ENCODE measurements at places on chromosomes 1 and 21.
A peak's percentile ranks its signal among the peaks of the same experiment; 100 is the strongest.

- DNase-seq, result no peak
Measured at GRCh38 chr1:36773827-36774541, 260.3 kb downstream of the GRIK3 start.

DNA sequence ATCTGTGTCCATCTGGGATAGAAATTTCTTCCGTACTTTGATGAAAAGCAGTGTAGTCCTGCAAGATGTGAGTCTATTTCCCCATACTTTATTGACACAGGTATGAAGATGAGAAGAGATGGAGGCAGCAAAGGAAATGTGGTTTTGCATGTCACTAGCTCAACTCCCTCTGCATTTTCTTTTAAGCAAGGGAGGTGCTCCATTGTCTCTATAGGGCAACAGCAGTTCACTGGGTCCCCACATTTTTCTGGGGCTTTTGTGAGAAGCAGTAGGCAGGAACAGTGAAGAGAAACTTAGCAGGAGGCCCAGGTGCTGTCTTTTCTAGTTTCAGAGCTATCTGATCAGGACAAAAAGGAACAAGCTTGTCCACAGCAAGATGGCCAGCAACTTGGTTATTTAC lies 37.1 kb downstream of the C21orf91 start:
- no peak for DNase-seq

DNA sequence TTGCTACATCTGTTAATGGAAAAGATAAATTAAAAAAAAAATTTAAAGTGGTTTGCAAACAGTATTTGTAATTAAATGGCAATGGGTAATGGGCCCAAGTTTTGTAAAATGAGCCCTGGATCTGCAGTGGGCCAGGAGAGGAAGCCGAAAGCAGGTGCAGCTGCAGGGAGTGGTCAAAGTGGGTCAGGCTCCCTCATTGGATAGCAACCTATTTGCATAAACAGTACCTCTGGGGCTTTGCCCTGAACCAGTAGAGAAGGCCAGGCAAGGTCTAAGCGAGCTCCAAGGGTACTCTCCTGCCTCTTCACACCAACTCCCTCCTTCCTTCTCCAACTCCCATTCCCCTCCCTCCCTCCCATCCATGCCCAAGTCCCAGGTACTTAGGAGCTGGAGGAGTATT lies 138.9 kb downstream of the HMGB4 start:
- peak; percentile 74 for DNase-seq

GRCh38 chr21:31538816-31539215 lies 120.7 kb upstream of the SOD1 start:
- DNase-seq, result no peak

GRCh38 chr1:9822490-9822889 lies 1.3 kb downstream of the CLSTN1 start:
- DNase-seq, result no peak

- no peak for DNase-seq
Measured at GRCh38 chr1:232477728-232478127, 152.2 kb downstream of the SIPA1L2 start.

DNA sequence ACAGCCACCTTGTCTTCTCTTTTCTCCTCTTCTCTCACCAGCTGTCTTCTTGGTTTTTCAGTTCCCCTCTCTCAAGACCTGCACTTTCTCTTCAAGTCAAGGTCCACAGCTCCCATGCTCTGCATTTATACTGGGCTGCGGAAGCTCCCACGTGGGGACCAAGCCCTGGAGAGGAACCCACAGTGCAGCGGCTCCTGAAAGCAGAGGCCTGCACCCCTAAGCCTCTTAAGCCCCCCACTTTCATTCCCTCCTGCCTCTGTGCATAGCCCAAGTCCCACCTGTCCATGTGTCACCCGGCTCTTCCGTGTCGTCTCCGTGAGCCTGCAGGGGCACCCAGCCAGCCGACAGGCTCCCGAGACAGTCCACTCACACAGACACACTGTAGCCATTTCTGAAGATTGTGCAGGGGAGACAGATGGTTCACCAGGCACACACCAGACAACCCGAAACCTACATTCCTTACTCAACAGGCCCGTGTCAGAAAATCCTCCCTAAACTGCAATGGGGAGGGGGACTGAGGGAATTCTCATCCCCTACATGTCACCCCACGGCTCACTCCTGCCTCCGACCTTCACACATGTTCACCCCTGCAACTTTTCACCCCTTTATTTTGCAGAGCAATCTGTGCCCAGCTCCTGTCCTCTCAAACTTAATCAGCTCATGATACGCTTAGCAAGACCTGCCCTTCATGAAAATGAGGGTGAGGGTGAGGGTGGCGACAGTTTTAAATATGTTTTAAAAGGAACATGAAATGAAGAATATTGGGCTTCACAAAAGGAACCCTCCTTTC lies 6.3 kb downstream of the MX2 start:
- peak; percentile 84 for DNase-seq

- no peak for DNase-seq
Measured at GRCh38 chr1:20448671-20449071, 37.3 kb downstream of the CAMK2N1 start.

GRCh38 chr1:77539519-77540142 lies 142.8 kb downstream of the ZZZ3 start:
- no peak for DNase-seq

DNA sequence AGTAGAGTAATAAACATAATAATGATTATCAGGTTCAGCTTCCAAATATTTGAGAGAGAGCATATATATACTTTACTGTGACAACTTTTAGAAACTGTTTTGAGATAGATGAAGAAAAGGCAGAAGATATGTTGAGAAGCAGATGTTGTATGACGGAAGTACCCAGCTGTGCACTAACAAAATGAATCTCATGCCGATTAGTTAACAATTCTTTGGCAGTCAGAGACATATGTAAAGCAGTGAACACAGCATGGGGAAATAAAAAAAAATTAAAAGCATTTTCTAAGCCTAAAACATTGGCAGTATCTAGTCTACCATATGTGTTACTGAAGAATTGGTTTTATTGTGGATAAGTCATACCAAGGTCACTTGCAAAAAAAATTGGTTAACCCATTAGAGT lies 51.8 kb downstream of the MAGI3 start:
- no peak for DNase-seq

DNA sequence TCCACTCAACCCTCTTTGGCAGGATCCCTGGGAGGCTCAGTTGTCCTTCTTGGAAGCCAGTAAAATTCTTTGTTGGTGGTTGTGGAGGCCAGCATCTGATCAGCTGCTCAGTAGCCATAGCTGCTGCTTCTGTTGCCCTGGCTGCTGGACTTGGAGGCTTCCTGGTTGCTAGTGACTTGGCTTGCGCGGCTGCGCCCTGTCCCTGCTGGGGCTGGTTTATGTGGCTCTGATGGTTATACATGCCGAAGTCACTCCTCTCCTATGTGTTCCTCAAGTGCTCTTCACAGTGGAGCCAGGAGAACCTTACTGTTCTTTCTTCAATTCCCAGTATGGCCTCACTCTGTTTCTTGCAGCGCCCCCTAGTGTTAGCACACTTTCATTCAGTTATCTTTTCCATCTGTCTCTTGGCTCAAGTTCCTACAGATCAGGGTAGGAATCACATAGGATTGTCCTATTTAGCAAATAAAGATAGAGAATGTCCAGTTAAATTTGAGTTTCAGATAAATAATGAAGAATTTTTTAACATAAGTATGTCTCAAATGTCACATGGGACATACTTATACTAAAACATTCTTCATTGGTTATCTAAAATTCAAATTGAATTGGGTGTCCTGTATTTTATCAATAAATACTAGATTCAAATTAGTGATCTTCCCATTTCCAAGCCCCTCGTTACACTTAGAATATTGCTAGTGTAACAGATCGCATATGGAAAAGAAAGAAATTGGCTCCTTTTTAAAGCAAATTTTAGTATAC lies 176.5 kb downstream of the TGFB2 start:
- DNase-seq, result peak; percentile 31

DNA sequence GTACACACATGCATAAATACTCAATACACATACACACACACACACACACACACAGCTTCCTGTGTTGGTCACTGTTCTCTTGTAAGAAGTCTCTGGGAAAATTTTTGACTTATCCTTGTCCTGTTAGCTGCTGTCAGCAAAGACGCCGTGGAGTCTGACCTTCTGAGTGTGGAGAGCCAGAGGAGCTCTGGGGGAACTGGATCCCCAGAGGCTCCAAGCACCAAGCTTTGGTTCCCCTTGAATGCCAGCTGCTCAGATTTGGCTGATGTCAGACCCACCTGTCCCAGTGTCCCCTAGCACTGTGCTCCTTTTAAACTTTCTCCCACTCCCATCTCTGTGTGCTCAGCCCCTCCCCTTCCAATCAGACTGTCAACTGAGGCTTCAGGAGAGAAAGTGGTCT lies 319.1 kb downstream of the CAMTA1 start:
- no peak for DNase-seq

DNA sequence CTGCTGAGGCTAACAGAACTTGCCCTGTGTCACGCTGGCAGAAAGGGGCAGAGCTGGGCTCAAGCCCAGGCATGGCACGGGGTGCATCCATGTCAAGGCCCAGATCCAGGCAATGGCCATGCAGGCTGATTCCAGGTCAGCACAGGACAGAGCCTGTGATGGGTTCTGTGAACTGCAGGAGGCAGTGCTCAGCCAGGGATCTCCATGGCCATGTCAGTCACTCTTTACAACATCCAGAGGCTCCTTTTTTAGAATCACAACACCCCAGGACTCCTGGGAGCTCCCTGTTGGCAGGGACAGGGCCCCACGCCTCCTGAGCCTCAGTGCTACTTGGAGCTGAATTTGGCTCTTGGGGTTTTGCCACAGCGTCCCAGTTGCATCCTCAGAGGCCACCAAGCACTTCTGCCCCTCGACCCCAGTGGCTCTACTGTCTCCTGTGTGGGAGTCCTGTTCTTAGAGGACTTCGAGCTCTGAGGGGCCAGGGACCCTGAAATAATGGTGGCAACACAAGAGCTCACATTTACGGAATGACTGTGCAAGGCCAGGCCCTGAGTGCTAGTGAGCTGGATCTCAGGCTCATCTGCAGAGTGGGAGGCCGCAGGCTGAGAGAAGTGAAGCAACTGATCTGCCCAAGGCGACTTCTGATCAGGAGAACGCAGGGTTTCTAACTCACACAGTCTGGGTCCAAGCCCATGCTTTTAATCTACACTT lies 211.5 kb downstream of the TRABD2B start:
- DNase-seq, result no peak

DNA sequence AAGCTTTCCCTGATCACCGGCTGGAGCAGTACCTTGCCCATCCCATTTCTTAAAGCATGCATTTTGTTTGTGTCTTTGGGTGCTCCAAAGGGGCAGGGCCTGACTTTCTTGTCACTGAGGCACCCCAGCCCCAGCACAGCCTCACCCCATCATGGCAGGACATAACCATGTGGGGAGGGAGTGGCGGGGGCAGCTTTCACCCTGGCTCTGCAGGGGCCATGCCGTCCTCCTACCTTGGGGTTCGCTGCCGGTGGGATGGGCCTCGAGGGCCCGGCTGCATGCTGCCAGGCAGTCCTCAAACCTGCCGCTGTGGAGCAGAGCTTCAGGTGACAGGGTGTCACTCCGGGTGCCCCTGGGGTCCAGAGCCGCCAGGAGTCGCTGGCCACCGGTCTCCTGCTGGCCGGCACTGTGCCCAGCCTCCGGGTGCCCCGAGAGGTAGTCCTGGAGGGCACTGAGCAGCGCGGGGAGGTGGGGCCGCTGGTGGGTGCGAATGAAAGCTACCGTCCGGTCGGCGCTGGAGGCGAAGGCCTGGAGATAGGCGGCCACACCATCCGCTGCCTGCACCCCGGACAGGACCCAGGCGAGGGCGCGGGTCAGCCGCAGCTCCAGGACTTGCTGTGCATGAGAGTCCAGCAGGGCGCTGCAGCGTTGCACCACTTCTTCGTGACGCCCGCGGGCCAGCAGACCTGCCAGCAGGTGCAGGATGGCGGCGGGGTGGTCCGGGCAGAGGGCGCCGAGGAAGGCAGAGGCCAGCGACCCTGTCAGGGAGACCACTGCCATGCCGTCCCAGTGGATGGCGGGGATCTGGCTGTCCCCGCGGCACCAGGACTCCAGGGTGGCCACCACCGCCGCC lies 1.5 kb downstream of the TTC34 start:
- DNase-seq, result no peak

GRCh38 chr1:245704341-245704740 lies 549.6 kb downstream of the KIF26B start:
- DNase-seq, result no peak

Data from germinal center (tissue), 1 donor.